ENCODE measurements at places on chromosomes 4 and X.
A peak's percentile ranks its signal among the peaks of the same experiment; 100 is the strongest.

- DNase-seq = peak; percentile 72
Measured at GRCh38 chr4:151541389-151542071, 132.6 kb downstream of the FHIP1A start.

DNA sequence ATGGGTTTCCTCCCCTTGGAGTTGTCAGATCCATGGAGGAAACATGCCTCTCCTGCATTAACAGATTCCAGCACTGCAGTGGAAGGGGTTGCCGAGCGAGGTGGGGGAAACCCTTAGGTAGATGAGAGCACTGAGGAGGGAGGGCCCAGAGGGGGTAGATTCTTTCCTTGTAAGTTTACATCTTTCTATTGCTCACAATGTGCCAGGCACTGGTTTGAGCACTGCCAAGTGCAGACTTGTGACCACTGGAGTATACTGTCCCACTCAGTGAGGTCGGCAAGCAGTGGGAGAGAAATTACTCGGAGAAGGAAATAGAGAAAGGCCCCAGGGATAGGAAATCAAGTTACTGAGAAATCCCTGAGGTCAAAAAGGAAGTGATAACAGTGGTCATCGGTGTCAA lies 27.8 kb upstream of the TMEM154 start:
- DNase-seq = no peak

DNA sequence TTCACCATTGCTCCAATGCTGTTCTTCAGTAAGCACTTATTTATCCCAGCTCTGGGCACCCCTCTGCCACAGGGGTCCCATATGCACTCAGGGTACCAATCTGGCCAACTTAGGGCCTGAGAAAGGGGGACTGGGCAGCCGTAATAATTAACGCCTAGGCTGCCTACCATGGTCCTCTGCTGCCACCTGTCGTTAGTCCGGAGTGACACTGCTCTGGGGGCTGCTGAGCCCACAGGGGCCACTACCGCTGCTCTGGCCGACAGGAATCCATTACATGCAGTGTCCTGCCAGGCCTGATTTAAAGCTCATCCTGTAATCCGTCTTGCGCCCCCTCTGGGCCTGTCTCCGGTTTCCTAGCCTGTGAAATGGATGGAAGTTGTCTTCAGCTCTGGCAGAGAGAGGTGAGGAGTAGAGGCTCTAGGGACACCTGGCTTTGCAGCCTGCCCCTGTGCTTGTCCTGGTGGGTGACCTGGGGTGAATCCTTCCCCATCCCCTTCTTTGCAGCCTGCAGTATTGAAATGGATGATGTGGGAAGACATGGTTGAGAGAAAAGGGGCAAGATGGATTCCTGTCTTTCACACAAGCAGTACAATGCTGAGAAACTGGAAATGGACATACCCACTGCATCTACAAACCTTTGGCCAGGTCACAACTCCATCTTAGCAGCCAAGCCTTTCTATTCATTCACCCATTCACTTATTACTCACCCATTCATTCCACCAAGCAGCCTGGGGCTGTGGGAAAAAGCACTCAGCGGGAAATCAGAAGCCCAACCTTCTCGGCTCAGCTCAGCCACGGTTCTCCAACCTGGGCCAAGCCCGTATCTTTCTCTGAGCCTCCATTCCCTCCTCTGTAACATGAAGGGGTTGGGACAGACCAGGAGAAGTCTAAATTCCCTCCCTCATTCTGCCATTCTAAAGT lies 116.3 kb upstream of the NALF2 start:
- DNase-seq = no peak

DNA sequence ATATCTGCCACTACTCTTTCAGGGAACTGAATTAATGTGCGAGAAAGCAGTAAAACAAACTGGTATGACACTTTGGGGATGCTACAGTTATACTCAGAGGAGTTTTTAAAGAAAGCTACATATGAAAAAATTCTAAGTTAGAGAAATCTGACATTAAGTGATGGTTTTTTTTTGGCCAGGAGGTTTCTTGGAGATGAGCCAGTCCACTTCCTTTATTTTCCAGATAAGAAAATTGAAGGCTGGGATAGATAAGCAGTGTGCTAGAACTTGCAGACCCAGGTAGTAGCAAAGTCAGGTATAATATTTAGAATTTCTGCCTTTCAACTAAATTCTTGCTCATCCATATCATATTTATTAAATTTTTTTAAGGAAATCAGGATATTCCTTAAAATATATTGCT lies 106.8 kb downstream of the FAT4 start:
- DNase-seq = no peak

GRCh38 chr4:8867624-8868320 lies 3.9 kb downstream of the HMX1 start:
- no peak for DNase-seq

DNA sequence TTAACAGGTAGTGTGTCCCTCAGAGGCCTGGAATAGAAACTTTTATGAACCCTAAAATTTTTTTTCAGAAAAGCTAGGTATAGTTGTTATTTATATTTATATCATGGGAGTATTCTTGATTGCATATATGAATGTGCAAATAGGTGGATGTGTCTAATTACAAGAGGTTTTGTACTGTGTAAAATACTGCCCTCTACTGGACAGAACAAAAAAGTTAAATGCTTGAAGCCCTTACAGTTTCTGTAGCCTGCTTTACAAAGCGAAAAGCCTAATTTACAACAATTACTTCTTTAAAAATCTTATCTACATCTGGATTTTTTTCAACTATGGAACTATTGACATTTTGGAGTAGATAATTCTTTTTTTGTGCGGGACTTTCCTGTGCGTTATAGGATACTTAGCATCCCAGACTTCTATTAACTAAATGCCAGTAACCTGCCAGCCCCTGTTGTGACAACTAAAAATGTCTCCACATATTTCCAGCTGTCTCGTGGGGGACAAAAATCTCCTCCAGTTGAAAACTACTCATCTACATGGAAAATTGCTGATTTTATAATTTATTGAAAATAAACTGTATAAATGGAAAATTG lies 35.1 kb downstream of the ENPEP start:
- peak; percentile 16 for DNase-seq

DNA sequence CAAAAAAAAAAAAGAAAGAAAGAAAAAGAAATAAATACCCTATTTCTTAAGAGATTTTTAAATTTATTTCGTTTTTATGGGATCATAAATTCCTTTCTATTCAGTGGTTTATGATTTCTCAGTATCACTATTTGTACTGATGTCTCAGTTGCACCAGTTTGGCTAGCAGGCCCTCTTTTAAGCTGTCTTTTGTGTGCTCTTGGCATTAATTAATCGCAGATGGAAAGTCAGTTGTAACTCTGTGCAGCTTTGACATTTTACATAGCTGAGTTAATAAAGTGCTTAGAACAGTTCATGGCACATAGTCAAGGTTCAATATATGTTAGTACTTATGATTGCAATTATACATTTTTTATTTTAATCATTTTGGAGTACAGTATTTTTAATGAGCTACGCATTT lies 123.7 kb upstream of the NUDT6 start:
- DNase-seq = no peak
